Activated CD4-positive, alpha-beta T cell treated with anti-CD3 and anti-CD28 coated beads for 1 hour (primary cell): ENCODE measurements at places on chromosomes 1 and 21.

GRCh38 chr21:45853703-45854342 is 127.7 kb upstream of the COL6A1 start:
- DNase-seq: no peak

DNA sequence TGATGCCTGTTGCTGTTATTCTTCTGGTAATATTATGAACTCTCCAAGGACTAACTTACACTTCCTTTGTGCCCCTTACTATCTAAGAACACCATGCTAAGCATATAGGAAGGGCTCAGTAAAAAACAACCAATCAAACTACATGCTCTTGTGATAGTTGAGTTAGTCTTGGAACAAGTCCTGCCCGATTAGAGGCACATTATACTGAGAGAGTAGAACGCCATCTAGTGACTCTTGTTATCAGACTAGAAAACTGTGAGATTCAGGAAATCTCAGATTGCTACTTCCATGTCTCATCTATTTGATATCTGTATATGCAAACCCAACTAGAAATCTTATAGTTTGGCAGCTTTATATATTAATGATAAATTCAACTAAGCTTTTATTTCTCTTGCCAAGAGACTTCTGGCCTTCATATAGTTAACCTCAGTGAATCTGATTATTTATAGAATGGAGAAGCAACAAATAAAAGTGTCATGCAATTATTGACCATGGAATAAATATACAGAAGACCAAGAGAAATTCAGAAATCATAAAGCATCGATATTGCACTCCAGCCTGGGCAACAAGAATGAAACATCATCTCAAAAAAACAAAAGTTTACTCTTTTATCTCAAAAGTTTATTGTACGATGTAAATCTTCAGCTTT is 7.8 kb upstream of the SRRM1 start:
- no peak for DNase-seq

- no peak for DNase-seq
These were observed 18.4 kb downstream of the JUN start for GRCh38 chr1:58765441-58765840.

- no peak for DNase-seq
These were observed 97.9 kb downstream of the DISP1 start for GRCh38 chr1:222912730-222913129.

- DNase-seq: no peak
These were observed 3.1 kb upstream of the SHISA4 start for GRCh38 chr1:201885531-201886075.

GRCh38 chr1:150464422-150464826 is 22.8 kb upstream of the TARS2 start:
- DNase-seq: peak; percentile 54

DNA sequence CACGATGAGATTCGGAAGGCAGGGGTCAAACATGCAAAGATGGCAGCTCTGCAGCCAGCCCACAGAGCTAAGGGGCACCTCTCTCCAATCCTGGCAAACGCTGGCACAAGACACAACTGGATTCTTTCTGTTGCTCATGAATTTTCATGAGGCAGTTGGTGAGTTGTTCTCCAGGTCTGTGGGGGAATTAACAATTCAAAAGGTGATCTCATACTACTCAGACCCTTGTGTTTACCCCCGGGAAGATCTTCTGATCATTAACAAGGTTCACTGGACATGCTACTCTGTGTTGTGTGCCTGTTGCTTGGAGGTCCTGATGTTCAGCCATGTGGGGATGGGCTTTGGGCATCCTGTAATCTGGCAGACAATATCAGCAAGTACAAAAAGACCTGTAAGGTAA is 128.9 kb downstream of the HHAT start:
- no peak for DNase-seq

DNA sequence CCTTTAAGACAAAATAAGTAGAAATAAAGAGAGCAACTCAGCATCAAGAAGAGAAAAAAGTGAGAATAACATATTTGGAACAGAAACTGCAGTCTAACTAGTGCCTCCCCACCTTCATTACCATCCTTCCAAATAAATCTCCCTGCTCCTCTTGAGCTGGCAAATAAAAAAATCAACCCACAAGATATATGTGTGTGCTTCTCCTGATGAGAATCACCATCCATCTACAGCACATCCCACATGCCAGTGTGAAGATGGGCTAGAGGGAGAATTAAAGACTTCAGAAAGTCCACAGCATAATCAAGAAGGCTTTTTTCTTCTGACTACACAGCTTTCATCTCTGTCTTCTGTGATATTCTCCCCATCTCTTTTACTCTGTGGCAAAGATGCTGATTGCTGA is 244.1 kb downstream of the SPATA17 start:
- no peak for DNase-seq

GRCh38 chr1:206979379-206980043 is 9.3 kb upstream of the FCAMR start:
- no peak for DNase-seq

GRCh38 chr1:184387069-184387475 is 243 bp downstream of the C1orf21 start:
- DNase-seq: no peak

- no peak for DNase-seq
These were observed 34.9 kb downstream of the CHML start for GRCh38 chr1:241605146-241605805.

DNA sequence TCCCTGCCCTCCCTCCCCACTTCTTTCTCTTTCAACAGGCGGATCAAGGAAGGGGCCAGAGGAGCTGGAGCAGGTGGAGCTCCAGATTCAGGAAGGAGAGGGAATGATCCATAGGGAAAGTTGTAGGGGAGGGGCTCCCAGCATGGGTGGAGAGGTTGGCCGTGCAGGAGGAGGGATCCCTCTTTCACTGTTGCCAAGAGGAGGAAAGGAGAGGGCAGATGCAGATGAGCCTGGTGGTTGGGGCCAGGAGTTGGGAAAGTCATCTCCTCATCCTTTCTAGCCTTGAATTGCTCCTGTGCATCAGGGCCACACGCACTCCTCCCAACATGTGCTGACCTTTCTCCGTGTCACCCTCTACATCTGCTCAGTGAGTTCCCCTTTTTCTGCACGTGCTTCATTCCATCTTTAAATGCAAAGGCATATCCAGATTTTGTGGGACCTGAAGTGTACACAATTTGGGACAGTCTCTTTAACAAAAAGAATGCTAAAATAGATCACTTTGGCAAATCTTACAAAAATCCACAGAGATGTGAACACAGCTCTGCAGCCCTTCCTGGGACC is 32.4 kb downstream of the ZBTB18 start:
- DNase-seq: no peak

DNA sequence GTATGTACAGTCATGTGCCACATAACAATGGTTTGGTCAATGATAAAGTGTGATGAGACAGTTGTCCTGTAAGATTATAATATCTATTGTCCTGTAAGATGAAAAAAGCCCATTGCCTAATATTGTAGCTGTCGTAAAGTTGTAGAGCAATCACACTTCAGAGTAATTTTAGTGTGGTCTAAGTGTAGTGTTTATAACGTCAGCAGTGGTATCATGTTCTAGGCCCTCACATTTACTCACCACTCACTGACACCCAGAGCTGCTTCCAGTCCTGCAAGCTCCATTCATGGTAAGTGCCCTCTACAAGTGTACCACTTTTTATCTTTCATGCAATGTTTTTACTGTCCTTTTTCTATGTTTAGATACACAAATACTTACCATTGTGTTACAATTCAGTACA is 259.9 kb upstream of the RAB4A start:
- DNase-seq: no peak
